ENCODE measurements at places on chromosomes 4 and X. TPM values are rescaled to one million over a fixed set of nuclear protein-coding genes. Genes with fewer than 3 reads are reported as not detected.

- no peaks in the 10 kb centered on the region for H3K4me1 ChIP-seq
- no peak overlapping the region for H3K4me3 ChIP-seq
- DNase-seq: no peak
- H3K27ac ChIP-seq: no peak overlapping the region
- no peaks in the 10 kb centered on the region for H3K36me3 ChIP-seq
Observed at GRCh38 chr4:54073271-54073880, 9.0 kb upstream of the CHIC2 start.

- no peaks in the 10 kb centered on the region for H3K4me1 ChIP-seq
- no peak overlapping the region for H3K4me3 ChIP-seq
- H3K27ac ChIP-seq: no peak overlapping the region
Observed at GRCh38 chrX:2596045-2596444, 95.0 kb upstream of the CD99 start.

DNA sequence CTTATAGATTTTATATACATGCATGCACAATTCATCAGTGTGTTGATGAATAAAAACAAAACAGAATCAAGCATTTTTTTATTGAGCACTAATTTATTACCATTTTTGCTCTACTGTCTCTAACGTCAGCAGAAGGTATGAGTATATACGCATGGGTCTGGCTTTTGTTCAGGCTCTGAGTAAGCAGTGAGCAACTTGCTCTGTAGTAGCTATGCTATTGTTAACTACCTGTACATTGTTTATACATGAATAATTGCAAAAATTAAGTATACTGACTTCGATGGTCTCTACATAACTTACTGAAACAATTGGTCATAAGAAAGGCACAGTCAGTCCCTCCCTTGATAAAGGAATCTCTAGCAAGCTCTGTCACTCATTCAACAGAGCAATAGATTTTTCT is 122.9 kb downstream of the RS1 start:
- DNase-seq: no peak
- H3K4me3 ChIP-seq: no peak overlapping the region
- peaks cover under 1% of the 10 kb centered on the region for H3K4me1 ChIP-seq
- H3K27ac ChIP-seq: no peak overlapping the region
- H3K27me3 ChIP-seq: no peaks in the 10 kb centered on the region
- no peaks in the 10 kb centered on the region for H3K36me3 ChIP-seq

GRCh38 chrX:119374736-119375135 is 24.4 kb upstream of the SLC25A43 start:
- DNase-seq: no peak
- H3K27me3 ChIP-seq: no peaks in the 10 kb centered on the region
- H3K4me3 ChIP-seq: no peak overlapping the region

DNA sequence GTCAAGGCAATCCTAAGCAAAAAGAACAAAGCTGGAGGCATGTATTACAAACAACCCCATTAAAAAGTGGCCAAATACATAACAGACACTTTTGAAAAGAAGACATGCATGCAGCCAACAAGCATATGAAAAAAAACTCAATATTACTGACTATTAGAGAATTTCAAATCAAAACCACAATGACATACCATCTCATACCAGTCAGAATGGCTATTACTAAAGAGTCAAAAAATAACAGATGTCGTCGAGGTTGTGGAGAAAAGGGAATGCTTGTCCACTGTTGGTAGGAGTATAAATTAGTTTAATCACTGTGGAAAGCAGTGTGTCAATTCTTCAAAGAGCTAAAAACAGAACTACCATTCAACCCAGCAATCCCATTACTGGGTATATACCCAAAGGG is 604.6 kb upstream of the GRIA3 start:
- H3K36me3 ChIP-seq: no peaks in the 10 kb centered on the region
- no peak for DNase-seq
- H3K27me3 ChIP-seq: no peaks in the 10 kb centered on the region
- H3K4me3 ChIP-seq: no peak overlapping the region
- H3K4me1 ChIP-seq: no peaks in the 10 kb centered on the region

- no peak for DNase-seq
- H3K4me3 ChIP-seq: no peak overlapping the region
- H3K36me3 ChIP-seq: no peaks in the 10 kb centered on the region
- no peaks in the 10 kb centered on the region for H3K4me1 ChIP-seq
Observed at GRCh38 chr4:62398318-62398717, 1198.2 kb downstream of the ADGRL3 start.

DNA sequence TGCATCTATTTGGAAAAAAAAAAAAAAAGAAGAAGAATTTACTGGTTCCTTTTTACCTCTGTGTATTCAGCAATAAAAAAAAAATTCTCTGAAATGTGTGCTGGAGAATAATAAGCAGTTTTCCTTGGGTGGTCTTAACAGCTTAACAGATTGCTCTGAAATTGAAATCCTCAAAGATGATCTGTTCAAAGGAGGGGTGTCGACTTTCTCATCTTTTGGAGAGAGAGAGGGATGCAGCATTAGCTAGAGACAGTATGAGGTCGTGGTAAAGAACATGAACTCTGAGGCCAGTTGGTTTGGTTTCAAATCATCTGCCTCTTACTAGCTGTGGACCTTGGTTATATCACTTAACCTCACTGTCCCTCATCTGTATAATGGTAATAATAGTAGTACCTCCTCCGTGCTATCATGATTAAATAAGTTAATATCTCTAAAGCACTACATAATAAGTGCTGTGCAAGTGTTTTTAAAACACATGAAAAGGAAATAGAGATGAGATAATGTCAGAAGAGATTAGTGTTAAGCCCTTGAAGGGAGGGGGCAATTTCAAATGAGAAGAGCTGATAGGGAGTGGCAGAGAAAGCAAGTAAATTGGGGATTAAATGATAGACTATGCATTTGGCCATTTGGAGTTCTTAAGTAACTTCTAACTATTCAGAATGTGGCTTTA is 109.9 kb upstream of the LIMCH1 start:
- no peaks in the 10 kb centered on the region for H3K4me1 ChIP-seq
- DNase-seq: no peak
- H3K27ac ChIP-seq: no peak overlapping the region

- no peaks in the 10 kb centered on the region for H3K27me3 ChIP-seq
- no peak overlapping the region for H3K4me3 ChIP-seq
- no peaks in the 10 kb centered on the region for H3K36me3 ChIP-seq
- H3K4me1 ChIP-seq: no peaks in the 10 kb centered on the region
- H3K27ac ChIP-seq: no peak overlapping the region
Observed at GRCh38 chrX:106875151-106875550, 28.0 kb downstream of the RIPPLY1 start.

- H3K4me3 ChIP-seq: no peak overlapping the region
- H3K4me1 ChIP-seq: no peaks in the 10 kb centered on the region
- H3K27me3 ChIP-seq: no peaks in the 10 kb centered on the region
- no peaks in the 10 kb centered on the region for H3K36me3 ChIP-seq
- no peak overlapping the region for H3K27ac ChIP-seq
Observed at GRCh38 chr4:69823048-69823447, 36.9 kb downstream of the SULT1E1 start.

The PDLIM3 gene
- polyA plus RNA-seq: not detected

The MXRA5 gene
- not detected for polyA plus RNA-seq

The ZBTB33 gene
- polyA plus RNA-seq: 4.6 TPM

The GABRE gene
- polyA plus RNA-seq: not detected

The TCEANC gene
- 5.5 TPM for polyA plus RNA-seq

The FSTL5 gene
- polyA plus RNA-seq: not detected

The TMEM144 gene
- 0.06 TPM for polyA plus RNA-seq

The PCDH10 gene
- polyA plus RNA-seq: not detected

The DACH2 gene
- polyA plus RNA-seq: 0.06 TPM

The SPOCK3 gene
- not detected for polyA plus RNA-seq

The L1CAM gene
- polyA plus RNA-seq: 8.9 TPM

The SPON2 gene
- 7.9 TPM for polyA plus RNA-seq

All from B cell (primary cell).